ENCODE measurements at places on chromosomes 2 and 18.

DNA sequence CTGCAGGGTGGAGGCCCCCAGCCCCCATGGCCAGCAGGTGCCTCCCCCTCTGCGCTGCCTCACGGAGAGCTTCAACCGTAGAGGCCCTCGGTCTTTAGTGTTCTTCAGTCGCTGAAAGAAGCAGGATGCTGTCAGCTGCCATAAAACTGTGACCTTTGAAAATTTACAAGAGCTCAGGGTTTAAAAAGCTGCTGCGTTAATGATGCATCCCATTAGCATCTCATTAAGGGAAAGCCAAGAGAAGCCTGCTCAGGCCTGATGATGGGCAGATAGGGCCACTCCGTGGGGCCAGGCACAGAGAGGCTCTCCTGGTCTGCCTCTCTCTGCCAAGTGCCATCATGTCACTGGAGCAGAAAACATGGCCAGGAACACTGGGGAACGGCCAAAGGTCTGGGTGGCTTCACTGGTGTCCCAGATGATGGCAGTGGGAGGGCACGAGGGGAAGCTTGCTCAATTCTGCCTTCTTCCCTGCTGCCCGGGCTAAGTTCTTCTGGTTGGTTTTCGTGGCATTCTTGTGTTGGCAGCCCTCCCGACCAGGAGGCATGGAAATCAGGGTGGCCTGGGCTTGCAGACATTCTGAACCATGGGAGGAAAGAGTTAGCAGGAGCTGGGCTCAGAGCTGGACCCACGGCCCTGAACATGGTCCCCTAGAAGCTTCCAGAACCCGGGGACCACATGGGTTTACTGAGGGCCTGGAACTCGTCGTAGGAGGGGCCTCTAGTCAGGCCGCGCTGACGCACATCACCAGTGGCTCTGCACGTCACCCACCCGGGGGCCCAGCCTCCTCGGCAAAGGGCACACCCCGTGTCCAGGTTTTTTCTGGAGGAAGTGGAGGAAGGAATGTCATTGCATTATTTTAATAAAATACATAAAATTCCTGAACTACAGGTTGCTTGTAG, 250.7 kb downstream of the KLHL29 start:
- DNase-seq, result no peak

GRCh38 chr2:63651861-63652651, 63.3 kb downstream of the MDH1 start:
- no peak for DNase-seq

DNA sequence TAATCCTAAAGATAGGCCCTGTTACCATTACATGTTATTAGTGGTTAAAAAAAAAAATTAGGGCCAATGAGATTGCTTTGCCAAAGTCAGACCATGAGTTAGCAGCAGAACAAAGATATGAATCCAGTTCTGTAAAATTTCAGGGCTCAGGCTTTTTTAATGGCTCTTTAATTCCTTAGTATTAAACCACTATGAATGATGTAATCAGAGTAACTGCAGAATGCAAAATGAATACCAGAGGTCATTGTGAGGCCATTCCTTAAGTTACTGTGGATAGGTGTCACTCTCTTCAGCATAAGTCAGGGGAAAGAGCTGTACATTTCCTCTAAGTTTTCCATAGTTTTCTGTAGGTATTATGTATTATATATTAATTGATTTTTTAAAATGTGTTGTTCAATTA, 42.2 kb upstream of the TBR1 start:
- DNase-seq, result no peak

- DNase-seq, result no peak
Observed at GRCh38 chr18:21177822-21178221, 64.2 kb upstream of the GREB1L start.

GRCh38 chr2:204160989-204161388, 224.4 kb downstream of the ICOS start:
- no peak for DNase-seq

DNA sequence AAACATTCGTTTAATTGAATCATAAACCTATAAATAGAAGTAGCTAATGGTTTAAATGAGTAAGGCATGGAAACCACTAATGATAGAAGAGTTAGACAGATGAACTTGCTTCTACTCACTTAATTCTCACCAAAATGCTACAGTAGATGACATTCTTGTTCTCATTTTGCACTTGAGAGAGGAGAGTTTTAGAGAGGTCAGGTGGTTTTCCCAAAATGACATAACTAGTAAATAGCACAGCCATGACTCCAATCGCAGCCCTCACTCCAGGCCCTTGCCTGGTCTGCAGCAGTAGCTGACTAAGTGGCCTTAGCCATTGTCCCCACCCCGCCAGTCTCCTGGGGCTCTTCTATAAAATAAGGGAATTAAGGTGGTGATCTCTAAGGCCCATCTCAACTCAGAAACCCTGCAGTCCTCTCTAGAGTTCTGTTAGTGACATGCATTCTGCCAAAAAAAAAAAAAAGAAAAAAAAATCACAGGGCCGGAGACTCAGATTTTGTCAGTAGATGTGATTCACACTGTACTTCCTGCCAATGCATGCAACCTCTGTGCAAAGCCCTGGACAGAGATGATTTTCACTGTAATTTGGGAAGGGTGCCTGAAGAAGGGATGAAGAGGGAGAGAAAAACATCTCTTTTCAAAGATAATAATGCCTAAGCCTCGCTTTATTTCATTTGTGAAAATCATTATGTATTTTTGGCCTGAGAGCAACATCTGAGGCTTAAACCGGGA, 221.8 kb downstream of the ANAPC1 start:
- no peak for DNase-seq

DNA sequence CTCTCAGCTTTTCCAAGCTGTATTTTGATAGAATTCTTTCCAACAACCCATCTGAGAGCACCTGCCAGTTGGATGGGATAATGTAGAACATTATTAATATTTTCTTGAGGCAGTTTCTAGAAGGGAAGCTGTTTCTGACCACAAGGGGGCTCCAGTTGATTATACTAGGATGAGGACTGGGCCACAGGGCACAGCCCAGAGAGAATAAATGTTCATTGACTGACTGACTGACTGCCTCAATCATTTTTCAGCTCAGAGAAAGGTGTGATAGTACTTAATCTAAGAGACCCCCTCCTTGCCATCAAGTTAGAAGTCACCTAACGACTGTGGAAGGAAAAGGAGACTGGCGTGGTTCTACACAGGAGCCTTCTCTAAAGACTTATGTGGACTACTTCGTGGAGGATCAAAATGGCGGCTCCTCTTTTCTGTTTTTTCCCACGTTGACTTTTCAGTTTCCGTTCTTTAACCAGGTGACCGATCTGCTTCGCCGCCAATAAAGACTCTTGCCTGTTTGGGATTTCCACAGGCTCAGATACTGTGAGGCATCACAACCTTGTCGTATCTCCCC, 31.9 kb upstream of the CREG2 start:
- DNase-seq, result peak; percentile 88

DNA sequence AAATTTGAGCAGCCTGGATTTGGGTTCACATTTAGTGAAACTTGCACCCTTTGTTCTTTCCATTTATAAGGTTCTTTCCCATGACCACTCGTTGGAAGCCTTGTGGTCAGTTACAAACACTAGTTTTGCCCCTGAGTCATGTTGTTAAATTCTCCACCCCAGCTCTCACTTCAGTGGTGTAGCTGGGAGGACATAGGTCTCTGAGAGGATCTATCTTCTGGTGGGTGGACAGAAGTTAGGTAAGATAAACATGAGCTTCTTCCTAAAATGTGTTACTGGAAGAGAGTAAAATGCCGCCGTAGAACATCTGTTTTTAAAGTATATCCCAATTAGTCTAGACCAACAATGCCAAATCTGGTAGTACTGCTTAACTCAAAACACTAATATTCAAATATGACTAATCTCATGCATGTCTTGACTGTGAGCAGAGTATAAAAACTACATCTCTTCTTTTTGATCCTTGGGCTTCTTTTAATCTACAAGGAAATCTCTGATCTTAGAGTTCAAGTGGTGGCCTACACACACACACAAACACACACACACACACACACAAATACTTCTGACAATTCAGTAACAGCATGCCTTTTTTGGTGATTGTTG, 162.6 kb upstream of the FN1 start:
- no peak for DNase-seq

DNA sequence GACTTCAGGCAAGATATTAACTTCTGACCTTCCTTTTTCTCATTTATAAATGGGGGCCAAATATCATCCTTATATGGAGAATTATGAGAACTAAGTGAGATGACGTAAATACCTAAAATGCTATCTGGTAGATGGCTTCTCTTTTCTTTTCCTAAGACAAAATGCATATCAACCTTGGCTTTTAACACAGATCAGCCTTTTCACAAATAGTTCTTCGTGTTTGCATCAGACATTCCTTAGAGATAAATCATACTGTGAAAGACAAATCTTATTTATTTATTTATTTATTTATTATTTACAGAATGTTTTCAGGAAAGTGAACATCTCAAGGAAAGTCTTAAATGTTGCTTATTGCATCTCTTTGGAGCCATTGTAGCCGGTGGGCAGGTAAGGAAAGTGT, 62.8 kb downstream of the NBEAL1 start:
- no peak for DNase-seq

- DNase-seq, result peak; percentile 98
Observed at GRCh38 chr18:52499016-52499415, 159.0 kb downstream of the DCC start.

DNA sequence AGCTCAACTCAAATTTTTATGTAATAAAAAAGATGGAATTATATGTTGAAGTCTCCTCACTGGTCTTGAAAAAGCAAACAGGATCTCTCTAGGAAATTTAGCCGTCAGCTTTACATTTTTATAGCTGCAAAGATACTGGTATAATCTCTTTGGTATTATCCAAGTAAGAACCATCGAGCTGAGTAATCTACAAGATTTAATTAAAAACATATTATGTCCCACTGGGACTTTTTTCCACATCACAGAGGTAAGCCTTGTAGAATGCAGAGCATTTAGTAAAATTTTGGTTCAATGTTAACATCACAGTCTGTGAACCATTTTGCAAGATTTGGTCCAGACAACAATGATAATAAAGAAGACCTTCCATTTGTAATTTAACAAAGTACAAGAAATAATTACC, 162.6 kb upstream of the SLC39A10 start:
- no peak for DNase-seq

- no peak for DNase-seq
Observed at GRCh38 chr2:106189325-106189724, 4.8 kb downstream of the UXS1 start.

DNA sequence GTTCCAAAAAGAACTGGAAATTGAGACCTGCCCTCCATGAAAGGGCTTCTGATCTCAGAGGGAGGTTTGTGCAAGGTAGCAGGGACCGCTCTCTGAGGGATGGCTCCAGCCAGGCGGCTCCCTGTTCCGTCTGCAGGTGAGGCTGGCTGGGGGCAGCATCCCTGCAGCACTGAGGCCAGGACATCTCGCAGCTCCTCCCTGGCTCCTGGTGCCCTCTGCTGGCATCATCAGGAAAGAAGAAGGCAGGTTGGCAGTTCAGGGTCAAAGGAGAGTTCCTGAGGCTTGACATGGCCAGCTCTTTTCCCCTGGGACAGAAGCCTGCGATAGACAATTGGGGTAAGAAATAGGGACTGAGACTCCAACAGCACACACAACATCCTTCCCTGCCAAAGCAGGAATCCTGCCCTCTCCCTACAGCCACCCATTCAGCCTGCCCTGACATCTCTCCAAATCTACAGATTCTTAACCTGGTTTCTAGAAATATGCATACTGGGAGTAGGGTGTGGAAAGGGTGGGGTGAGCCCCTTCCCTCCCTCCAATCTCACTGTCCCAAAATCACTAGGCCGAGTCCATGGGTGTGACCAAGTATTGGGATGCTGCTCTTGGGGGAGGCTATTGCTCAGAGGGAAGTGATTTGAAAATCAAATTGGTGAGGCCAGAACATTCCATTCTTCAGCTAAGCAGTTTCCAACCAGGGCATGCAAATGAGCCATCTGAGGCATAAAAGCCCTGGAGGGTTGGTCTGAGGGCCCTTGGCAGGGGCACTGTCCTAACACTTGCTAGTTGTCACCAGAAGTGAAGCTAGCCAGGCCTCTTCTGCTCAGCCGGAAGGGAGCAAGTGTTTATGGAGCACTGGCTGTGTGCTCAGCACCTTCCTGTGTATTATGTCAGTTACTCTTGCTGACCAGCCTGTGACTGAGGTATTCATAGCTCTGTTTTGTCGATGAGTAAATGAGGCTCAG, 185.4 kb downstream of the TFCP2L1 start:
- peak; percentile 73 for DNase-seq
